ENCODE measurements at places on chromosomes 2 and 18.
A peak's percentile ranks its signal among the peaks of the same experiment; 100 is the strongest.

DNA sequence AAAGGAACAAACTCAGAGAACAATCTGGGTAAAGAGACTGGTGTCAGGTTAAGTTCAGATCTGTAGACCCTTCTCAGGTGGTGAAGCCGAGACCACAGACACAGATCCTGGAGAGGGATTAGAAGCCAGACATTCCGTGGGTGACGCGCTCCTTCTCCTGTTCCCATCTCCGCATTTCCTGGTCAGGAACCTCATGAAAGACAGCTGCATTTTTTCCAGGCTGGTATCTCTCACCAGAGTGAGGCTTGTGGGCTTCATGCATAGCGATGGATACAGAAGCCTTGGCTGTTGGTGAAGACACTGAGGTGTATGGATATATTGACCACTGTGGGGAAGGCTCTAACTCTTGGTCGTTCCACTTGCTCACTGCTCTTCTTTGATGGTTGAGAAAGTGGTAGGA, 152.6 kb downstream of the FAM210A start:
- no peak for DNase-seq

DNA sequence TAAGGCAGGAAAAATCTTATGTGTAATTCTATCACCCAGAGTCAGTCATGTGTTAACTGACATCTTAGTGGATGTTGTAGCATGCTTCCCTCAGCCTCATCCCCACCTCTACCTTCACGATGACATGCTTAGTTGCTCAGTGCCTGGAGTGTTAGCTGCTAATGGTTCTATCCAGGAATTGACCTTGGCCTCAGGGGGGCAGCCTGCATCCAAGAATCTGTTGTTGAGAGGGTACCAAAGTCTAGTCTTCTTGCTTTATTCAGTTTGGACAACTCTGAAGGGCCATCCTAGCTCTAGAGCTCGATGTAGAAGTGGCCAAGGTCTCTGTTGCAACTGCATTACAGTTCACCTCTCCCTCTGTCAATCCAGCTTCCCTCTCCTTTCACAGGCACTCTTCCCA, 61.2 kb downstream of the ACYP2 start:
- DNase-seq = peak; percentile 5

GRCh38 chr2:73177645-73178255, 24.6 kb upstream of the NOTO start:
- DNase-seq = no peak

- no peak for DNase-seq
Observed at GRCh38 chr18:64380117-64380516, 231.2 kb upstream of the LINC00305 start.

- DNase-seq = peak; percentile 1
Observed at GRCh38 chr2:209936106-209936666, 66.3 kb upstream of the RPE start.

DNA sequence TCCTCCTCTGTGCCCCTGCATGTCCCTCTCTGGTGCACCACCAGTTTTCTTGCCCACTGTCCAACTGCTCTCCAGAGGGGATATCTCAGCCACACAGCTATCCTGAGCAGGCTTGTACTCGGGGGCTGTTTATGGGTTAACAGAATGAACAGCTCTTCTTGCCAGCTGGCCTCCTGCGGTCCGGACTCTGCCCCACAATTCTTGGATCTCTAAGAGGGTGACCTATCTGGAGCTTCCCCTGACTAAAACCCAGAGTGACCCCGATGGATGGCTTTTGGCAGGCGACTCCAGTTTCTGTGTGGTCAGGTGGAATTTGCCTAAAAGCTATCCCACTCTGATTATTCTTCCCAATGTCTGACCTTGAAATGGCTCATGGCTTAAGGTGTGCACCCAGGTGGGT, 9.1 kb downstream of the SOWAHC start:
- DNase-seq = no peak

GRCh38 chr2:33372940-33373553, 103.4 kb upstream of the RASGRP3 start:
- peak; percentile 47 for DNase-seq

DNA sequence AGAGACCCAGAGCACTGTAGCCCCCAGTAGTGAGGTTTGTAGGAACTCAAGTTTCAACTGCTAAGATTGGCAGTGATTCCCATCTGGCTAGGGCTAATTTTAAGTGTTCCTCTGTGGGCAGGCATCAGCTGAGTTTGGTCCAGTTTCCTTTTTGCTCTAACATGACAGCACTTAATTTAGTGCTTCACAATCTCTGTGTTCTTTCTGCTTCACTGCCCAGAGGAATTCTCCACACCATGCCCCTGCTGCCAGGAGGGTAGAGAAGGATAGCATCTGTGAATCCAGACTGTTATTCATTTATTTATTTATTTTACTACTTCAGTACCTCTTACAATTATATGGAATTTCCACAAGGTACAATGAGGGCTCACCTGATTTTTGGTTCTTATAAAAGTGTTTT, 549.9 kb upstream of the FSIP2 start:
- DNase-seq = no peak

- DNase-seq = no peak
Observed at GRCh38 chr2:25123682-25124081, 44.7 kb downstream of the POMC start.

DNA sequence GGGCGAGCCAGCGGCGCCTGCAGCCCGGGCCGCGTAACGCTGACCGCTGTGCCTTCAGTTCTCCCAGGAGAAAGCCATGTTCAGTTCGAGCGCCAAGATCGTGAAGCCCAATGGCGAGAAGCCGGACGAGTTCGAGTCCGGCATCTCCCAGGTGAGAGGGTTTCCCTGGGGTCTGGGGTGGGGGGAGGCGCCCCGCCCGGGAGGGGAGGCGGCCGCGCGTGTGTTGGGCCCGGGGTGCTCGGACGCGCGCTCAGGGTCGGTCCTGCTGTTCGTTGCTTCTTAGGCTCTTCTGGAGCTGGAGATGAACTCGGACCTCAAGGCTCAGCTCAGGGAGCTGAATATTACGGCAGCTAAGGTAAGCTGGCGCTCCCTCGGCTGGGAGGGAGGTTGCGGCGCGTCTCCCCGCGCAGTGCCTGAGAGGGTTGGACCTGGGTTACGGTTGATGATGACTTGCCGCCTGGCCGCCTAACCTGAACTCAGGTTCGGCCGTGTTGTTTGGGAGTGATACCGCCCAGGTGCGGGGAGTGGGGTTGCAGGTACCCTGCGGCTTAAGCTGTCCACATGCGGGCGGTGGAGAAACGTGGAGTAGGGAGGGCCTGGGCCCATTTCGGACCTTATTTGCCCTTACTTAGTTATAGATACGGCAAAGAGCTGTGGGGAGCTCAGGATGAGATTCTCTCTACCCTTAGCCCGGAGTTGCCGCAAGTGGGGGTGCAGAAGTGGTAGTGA, 638 bp downstream of the RPS7 start:
- peak; percentile 67 for DNase-seq

- DNase-seq = no peak
Observed at GRCh38 chr2:120794716-120795115, 59.0 kb downstream of the GLI2 start.

DNA sequence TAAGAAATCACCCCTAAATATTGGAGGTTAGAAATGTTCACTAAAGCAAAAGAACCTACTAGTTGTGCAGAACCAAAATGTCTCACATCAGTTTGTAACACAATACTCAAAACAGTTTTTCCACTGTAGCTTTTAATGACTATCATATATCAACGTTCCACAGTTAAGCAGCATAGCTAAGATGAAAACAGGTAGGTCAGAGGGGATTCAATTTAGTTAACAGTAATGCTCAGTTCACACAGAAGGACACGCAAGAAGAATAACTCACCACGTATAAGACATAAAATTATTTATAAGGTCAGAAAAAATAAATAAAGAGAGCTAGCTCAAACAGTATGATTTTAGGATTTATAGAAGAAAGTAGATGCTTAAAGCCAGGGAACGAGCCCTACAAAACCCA, 118.9 kb upstream of the CCDC150 start:
- no peak for DNase-seq

DNA sequence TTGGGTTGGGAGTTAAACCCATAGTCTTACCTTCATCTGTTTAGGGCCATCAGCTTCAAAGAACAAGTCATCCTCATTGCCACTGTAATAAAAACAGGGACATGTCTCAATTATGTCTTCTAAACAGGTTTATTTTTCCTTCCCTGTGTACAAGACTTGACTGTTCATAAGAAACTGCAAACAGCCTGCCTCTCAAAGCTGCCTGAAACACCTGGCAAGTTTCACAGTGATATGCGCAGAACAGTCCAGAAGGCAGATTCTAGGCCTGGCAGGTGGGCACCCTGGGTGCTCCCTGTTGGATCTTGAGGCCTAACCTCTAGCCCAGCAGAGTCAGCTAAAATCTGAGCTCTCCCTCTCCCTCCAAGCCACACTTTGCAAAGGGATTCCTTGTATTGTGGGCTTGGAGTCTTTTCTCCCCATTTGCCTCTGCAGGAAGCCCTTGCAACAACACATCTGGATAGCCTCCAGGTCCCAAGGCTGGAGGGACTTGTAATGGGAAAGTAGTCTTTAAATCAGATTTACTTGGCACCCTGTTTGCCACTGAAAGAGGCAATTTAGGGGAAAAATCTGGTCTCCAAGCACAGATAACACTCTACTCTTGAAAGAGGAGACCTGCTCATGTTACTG, 930 bp downstream of the IL1B start:
- DNase-seq = no peak

DNA sequence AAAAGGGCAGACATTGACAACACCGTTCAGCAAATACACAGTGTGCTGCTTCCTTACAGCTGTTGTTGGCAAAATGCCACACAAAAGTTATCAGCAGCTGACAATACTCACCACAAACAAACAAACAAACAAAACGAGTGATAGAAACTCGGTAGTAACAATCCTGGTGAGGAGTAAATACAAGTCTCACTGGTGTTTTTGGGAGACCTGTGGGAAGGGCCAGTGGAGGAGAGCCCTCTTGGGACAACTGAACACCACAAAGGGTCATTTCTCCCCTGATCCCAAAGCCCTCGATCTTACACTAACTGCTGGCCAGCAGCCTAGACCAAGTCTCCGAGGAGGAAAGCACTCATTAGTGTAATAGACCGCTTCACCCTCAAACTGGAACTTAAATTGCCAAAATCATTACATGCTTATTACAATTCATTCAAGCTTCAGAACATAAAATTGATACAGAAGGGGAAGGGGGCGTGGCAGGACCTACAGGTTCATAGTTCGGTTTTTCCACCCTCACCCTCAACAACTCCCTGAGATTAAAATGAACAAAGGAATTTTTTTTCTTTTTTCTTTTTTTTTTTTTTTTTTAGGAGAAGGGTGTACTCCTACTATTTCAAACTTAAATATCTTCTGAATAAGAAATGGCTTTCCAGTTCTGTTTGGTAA, 5.0 kb downstream of the AP1S3 start:
- DNase-seq = no peak

GRCh38 chr2:98601532-98602132, 6.7 kb downstream of the COA5 start:
- peak; percentile 51 for DNase-seq

DNA sequence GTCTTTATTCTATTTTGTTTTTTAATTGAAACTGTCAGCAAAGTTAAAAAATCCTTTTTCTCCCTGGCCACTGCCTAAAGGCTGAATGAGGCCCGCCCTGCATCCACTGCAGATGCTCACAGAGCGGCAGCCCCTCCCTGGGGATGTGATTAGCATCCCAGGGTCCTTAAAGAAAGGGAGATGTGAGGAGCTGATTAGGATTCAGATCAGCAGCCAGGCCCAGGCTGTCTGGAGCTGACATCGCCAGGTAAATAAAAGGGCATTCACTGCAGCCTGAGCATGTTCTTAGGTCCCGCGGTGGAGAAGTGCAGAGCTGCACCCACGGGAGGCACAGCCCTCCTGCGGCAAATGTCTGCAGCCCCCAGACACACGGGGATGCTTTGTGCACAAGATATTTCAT, 83.8 kb downstream of the LONRF2 start:
- DNase-seq = no peak

DNA sequence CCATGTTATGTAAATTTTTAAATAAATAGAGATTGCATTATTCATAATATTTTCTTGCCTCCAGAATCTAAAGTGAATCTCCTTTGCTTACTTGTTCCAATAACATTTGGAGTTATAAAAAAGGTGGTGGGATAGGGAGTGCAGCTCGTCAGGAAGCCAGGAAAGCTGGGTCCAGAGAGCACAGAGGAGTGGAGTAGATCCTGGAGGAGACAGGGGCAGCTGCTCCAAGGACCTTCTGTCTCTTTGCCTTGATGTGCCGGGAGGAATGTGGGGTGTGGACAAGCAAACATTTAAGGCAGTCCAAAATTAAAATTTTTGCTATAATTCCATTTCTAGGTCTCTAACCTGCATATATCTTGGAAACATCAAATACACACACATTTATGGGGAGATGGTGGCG, 29.3 kb downstream of the HAUS1 start:
- no peak for DNase-seq

GRCh38 chr18:62621546-62621945, 93.8 kb upstream of the PHLPP1 start:
- DNase-seq = no peak

DNA sequence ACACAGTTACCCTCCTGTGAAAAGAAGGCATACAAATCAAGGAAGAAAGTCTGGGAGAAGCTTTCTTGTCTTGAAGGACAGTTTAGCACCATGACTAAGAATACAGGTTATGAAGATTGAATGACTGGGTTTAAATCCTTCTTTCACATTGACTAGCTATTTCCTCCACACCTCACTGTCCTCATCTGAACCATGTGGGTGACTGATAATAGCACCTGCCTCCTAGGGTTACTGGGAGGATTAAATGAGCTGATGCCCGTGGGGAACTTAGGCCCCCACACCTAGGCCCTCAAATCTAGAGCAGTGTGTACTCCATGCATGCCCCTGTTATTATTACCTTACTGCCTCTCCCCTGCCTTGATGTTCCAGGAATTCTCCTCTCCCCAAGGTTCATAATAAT, 202.9 kb downstream of the FBXO15 start:
- DNase-seq = no peak

DNA sequence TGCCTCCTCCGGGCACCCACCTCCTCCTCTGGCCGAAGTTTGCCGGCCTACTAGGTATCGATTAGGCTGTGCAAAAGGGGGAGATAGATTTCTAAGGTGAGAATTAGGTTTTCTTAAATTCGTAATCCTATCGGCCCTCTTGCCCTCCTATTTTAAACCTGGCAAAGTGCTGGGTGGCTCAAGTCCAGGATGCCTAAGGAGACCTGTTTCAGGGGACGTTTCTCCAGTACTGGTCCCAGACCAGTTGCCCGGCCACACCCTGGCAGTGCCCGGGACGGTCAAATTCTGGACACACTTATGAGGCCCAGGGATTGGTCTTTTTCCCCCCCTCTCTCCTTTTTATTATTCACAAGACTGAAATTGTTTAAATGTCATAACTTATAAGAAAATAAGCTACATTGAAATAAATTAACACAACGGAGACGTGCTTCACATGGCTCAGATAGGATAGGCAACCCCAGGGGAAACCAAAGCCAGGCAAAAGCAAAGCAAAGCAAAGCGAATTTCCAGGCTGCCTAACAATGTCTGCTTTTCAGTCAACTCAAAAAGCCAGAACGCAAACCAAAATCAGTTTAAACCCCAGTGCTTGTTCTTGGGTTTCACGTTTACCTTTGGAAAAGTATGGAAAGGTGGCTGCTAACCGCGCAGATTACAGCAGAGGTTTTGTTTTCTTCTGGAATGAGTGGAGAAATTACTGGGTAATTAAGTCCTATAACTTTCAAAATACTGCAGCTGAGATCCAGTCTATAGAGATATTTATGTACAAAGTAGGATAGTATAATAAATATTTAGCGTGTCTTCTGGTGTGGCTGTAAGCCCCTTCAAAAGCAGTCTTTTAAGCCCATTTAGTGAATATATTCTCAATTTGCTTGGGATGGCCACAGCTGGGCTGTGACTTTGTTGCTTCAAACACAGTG, 3.0 kb downstream of the GBX2 start:
- DNase-seq = no peak

Measured in erythroblast (primary cell).